ENCODE measurements at places on chromosomes 2 and 18. TPM values are rescaled to one million over a fixed set of nuclear protein-coding genes. Genes with fewer than 3 reads are reported as not detected.

Gene MARCO
- not detected for total RNA-seq

Gene DLGAP1
- under 0.01 TPM for total RNA-seq

Gene KATNAL2
- total RNA-seq, result 2.9 TPM

Gene PSME4
- 81.6 TPM for total RNA-seq

Gene PASK
- 5.5 TPM for total RNA-seq

Gene APCDD1
- 3.5 TPM for total RNA-seq

Gene TMEM178A
- 0.43 TPM for total RNA-seq

Gene FOXI3
- total RNA-seq, result not detected

Gene EIF2B4
- total RNA-seq, result 29.3 TPM
